ENCODE measurements at places on chromosomes 2 and 18. TPM values are rescaled to one million over a fixed set of nuclear protein-coding genes. Genes with fewer than 3 reads are reported as not detected.

ZNF521 gene
- total RNA-seq: 18.5 TPM

DNA sequence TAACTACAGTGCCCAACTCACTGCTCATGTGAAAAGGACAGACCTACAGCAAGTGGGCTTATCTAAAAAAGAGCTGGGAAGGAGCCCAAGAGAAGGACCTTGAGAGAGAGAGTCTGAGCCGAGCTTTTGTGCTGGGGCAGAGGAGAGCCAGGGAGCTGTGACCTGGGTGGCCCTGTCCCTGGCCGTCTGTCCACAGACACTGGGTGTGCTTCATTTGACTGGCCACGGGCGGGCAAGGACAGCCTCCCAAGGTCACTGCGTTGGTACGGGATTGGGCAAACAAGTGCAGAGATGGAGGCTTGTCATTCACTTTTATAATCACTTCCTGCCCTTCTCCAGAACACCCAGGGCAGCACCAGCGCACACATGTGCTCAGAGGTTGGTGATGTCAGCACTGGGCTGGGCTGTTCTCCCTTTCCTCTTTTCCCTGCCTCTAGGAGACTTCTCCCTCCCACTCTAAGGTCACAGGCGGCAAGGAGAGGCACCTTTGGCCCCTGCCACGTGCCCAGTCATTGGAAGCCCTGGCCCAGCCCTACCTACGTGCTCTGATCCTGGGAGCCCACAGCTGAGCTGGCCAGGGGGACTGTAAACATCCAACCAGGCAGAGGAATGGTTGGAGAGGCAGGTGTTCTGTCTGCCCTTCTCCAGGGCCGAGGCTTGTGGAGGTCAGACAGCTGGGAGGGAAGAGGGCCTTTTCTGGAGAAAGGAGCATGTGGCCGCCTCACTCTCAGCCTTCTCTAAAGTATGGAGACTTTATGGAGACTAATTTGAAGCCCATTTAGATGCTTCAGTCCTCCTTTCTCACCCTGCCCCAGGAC is 6.4 kb upstream of the PSD4 start:
- DNase-seq: no peak

- DNase-seq: no peak
These were observed 171.1 kb downstream of the ZEB2 start for GRCh38 chr2:144348846-144349245.

- no peak for DNase-seq
These were observed 123.7 kb upstream of the KLF7 start for GRCh38 chr2:207289295-207290018.

GRCh38 chr2:238164906-238165287 is 6.1 kb downstream of the ERFE start:
- no peak for DNase-seq

DNA sequence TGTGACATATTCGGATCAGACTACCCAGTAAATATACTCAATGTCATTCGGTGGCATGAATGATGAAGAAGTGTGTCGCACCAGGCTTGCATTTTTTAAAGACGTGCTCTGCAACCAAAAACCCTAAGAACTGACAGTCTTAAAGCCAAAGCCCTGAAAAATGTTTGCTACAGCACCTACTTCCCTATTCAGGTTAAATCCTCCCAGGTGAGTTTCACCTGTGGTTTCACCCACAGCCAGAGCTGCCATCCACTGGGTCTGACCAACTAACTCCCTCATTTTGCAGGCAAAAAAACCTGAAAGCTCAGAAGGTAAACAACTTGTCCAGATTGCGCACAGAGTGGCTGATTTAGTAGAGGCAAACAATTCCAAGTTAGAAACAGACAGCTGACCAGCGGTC is 222.3 kb upstream of the MGAT5 start:
- DNase-seq: no peak
